ENCODE measurements at places on chromosomes 5 and 9.

DNA sequence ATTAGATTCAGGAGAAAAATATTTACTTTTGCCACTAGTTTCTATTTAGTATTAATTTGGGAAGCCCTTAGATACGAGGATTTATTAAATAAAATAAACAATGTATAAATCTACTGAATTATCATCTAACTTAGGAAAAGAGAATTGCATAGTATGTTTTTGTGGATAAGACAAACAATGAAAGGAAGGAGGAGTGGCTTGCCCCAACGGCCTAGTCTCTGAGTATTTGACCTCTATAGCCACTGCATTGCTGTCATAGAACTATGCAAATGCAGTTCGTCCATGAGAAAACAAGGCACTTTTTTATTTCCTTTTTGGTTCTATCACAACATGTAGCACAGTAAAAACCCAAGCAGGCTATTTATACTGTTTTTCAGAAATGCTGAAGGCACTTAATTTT lies 321.2 kb upstream of the CCNH start:
- no peak for DNase-seq

DNA sequence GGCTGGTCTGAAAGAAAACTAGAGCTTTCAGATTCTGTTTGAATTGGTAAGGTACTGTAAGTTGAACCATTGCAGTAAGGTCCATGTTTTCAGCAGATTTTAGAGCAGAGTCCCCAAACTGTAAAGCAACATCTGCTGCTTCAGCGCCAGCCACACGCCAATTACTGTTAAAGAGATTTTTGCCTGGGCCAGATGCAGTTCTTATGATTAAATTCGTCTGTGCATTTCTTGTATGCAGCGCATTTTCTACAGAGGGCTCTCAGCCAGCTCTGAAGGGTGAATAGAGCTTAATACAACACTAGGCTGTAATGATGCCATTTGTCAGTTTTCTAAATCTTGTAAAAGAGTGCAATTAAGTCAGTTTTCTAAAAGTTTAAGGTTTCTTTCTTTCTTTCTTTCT lies 246.3 kb downstream of the COX7C start:
- DNase-seq, result no peak

DNA sequence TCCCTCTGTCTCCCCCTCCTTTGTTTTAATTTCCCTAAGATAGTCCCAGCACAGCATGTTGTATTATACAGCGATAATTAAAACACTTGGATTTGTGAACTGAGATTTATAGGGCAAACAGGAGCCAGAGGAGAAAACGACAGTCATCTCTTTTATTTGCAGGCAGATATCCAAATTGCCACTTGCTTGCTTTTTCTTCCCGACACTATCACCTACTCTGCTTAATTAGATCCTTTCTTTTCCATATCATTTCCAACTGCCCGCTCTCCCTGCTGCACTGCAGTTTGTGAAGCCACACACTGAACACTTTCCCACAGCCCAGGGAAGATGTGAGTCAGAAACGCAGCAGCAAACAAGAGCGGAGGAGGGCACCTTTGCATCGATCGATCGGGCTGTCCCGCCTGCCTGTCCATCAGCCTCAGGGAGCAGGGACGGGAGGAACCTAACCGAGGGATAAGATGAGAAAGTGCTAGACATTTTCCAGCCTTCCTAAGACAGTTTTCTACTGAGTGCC lies 35.8 kb upstream of the SPRY4 start:
- DNase-seq, result no peak

- no peak for DNase-seq
These were observed 335.2 kb downstream of the DTWD2 start for GRCh38 chr5:118653183-118653582.

GRCh38 chr5:36389245-36389644 lies 87.5 kb upstream of the RANBP3L start:
- peak; percentile 57 for DNase-seq

DNA sequence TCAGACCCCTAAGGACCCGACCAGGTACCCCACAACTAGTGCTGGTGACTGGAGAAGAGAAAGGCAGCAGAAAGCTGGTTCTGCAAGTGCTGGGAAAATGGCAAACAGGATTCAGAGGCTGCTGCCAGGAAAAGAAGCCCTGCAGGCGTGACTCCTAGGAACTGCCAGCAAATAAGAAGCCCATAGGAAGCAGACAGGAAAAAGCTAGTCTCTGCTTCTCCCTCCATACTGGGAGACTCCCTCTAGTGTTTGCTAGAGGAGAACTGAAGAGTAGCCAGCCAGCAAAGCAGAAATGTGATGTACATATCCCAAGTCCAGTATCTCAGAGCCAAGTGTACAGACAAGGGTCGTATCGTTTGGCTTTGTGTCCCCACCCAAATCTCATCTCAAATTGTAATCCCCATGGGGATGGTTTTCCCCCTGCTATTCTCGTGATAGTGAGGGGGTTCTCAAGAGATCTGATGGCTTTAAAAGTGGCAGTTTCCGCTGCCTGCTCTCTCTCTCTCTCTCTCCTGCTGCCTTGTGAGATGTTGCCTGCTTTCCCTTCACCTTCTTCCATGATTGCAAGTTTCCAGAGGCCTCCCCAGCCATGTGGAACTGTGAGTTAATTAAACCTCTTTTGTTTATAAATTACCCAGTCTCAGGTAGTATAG lies 38.1 kb upstream of the TUSC1 start:
- no peak for DNase-seq

GRCh38 chr9:89849096-89849495 lies 244.3 kb downstream of the GADD45G start:
- no peak for DNase-seq

DNA sequence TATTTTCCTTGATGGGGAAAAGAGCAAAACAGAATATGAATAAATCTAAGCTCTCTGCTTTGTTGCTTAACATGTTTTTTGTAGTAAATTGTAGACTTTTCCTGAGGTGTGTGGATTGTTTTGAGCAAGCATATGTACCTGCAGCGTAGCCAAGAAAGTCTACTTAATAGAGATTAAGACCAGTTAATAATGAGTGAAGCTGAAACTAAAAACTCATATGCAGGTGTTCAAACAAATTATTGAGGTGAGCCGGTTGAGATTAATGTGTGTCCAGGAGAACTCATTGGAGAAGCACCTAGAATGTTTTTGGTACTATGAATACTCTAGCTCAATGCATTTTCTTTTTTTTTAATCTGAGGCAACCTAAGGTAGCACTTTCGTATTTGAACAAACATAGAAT lies 49.2 kb downstream of the COX7C start:
- DNase-seq, result no peak

DNA sequence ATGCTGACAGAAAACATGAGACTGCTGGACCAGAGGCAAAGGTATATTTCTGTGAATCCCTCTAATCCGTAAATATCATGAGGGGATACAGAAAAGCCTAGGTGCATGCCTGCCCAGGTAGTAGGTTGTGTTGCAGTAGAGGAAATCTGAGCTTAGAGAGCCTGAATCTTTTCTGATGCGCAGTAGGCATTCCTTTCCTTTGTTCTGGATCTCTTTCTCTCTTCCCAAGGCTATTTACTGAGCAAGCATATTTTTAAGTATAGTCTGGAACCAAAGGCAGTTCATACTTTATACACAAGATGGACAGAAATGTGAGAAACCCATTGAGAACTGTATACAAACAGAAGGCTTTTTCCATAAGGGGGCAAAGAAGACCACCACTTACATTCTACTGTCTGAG lies 359.3 kb downstream of the TMEM161B start:
- DNase-seq, result no peak

DNA sequence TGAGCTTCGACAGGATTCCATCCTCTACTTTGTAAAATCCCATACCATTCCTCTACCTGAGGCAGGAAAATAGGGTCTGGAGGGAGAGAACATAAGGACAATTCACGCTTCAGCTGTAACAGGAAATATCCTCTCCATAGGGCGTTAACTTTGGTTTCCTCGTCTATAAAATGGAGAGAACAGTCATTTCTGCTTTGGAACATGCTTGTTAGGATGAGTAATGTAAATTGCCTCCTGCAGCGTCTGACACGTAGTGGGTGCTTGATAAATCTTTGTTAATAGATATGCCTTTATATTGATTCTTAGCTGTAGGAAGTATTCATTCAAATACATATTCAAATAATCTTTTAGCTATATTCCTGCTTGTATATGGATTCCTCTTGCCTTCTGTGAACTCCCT lies 711 bp upstream of the SUB1 start:
- no peak for DNase-seq

DNA sequence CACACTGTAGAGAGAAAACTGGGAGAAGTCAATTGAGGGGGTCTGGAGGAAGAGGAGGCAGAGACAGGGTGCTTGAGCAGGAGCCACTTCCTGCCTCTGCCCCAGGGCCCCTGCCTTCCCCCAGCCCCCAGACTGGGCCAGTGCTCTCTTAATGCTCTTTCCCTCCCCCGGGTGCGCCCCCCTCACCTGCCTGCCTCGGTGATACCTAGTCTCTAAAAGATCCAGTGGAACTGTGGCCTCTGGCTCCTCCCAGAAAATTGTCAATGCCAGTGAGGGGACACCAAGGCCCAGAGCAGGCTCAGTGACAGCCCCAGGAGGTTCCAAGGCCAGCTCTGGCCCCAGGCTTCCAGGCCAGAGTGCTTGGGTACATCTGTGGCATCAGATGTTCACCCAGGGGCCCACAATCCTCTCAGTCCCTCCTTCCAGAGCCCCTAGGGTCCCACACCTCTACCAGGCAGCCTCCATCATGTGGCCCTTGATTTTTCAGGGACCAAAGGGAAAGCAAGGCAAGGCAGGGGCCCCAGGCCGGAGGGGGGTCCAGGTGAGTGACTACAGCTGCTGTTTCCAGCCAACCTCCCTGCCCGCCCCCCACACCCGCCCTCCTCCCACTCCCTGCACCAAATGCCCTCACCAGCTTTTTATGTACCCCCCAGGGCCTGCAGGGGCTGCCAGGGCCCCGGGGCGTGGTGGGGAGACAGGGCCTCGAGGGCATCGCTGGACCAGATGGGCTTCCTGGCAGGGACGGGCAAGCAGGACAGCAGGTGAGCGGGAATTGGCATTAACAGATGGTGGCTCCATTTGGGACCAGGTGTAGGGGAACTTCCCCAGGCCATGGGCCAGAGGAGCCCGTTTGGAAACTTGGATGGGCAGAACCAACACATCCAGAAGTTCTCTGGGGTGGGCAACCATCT lies 33.1 kb upstream of the ORM1 start:
- no peak for DNase-seq

GRCh38 chr9:34512131-34513078 lies 10.4 kb downstream of the ENHO start:
- no peak for DNase-seq

GRCh38 chr9:1236061-1236460 lies 185.9 kb downstream of the DMRT2 start:
- DNase-seq, result no peak

DNA sequence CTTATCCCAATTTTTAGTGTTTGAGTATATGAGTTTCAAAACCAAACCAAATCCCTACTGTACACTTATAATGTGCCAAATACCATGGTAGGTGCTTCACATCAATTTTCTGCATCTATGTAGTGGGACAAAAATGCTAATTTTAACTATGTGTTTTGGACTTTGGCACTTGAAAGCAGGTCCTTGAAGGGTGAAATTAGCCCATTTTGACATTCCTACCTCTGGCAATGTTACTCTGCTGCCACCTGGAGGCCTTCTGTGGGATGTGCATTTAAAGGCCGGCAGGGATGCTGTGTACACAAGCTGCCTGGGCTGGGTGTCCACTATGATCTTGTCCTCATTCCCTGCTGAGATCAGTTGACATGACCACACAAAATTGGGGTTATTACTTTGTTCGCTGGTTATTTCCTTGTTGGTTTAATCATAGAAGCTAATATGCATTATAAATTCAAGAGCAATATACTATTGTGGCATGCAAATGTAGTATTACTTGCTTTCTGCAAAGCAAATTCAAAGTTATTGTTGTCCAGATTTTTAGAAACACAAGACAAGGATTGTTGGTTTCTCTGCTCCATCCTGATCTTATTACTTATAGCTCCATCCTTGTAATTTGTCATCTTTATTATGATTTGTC lies 166.8 kb downstream of the ARHGEF28 start:
- DNase-seq, result peak; percentile 28

DNA sequence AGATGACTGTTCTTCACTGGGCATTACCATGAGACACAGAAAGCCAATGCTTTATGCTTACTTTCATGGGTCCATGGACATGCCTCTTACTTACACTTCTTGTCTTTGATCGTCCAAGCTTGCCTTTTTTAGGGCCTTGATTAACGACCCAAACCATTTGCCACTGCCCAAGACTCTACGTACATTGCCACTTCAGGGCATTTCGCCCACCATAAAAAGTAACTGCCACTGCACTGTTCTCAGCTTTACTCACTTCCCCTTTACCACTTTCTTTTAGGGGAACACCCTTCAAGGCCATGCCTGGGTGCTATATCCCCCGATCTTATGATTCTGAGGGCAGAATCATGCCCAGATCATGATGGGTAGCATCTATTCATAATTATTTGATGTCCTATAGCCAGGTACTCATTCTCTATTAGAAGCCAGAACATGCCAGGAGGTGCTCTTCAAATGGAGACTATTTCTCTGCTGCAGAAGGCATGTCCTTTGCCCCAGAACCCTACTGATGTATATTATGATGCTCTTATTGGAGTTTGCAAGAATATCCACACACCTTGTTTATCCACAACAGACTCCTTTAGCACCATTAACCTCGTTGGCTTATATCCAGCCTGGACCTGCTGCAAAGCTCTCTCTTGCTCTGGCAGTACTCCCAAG lies 64.1 kb upstream of the RAD23B start:
- no peak for DNase-seq

DNA sequence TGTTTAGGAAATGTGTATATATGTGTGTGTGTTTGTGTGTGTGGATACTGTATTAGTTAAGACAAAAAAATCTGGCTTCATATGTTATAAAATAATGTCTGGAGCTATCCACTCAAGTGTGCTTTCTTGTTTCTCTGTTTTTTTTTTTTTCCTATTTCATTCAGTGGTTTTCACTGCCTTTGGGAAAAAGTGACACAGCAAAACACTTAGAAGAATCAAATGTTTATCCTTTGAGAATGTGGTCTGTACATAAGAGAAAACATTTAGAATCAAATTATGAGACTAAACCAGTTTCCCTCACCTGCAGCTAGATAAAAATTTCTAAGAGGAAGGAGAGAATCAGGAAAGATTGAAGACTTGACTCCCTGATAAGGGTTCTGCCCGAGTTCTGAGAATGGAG lies 8.1 kb downstream of the TMC1 start:
- DNase-seq, result no peak

DNA sequence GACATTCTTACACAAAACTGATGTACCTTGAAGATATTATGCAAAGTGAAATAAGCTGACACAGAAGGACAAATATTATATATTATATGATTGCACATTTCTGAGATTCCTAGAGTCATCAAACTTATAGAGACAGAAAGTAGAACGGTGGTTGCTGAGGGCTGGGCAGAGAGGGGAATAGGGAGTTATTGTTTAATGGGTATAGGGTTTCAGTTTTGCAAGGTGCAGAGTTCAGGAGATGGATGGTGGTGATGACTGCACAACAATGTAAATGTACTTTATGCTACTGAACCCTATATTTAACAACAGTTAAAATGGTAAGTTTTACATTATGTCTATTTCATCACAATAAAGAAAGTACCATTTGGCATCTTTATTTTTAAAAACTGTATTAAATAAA lies 315.8 kb upstream of the POU5F2 start:
- DNase-seq, result no peak

All from bone marrow (tissue), 2 donors.